BE2C (cell line): ENCODE measurements at places on chromosomes 2 and 18.

GRCh38 chr2:109513749-109514588 is 99.8 kb downstream of the SEPTIN10 start:
- no peak for DNase-seq

- no peak for DNase-seq
Observed at GRCh38 chr18:48098538-48098937, 168.1 kb upstream of the SMAD2 start.

DNA sequence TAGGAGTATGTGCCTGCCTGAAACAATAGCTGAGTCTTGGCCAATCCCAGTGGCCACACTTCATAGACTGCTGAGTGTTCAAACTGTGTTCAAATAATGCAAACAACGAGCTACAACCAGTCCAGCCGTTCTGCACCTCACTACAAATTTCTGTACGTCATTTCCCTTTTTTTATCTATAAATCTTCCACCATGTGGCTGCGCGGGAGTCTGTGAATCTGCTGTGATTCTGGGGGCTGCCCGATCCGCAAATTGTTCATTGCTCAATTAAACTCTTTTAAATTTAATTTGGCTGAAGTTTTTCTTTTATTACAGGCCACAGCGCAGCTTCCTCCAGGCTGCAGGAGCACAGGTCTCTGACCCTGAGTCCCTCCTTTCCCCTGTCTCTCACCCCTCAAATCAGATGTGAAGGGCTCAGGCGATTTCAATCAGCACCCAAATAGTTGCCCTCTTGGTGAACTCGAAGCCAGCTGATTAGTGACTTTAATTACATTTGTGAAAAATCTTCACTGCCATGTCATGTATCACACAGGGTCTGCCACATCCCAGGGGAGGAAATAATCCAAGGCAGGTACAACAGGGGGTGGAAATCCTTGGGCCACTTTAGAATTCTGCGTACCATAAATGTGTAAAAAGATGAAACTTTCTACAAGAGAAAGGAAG is 145.6 kb downstream of the NDUFA10 start:
- DNase-seq, result no peak

- DNase-seq, result peak; percentile 75
Observed at GRCh38 chr2:176128982-176129796, at the start of gene HOXD8. TSS of gene HOXD8 (plus strand) at chr2:176129705. CDS start at chr2:176130367, 662 bp downstream.

DNA sequence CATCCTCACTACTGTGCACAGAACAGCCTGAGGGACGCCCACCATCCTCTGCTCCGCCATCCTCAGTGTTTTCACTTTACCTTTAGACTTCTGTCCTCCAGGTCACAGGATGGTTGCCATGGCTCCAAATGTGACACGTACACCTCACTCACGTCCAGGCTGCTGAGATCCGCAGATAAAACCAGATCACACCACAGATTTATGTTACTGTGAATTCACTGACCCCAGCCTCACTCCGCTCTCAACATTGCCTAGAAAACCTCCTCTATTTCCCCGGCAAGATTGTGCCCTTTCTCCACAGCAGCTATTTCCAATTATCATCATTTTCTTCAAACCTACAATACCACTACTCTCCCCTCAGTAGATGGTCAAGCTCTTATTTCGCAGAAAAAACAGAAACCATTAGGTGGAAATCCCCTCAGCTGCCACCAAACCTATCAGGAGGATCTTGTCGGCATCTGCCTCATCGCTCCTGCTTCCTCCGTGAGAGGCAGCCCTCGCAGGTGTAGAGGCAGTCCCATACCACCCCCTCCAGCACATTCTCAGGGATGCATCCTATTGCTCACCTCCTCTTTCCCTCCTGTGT is 49.8 kb upstream of the SLC1A4 start:
- no peak for DNase-seq

GRCh38 chr2:229634601-229635370 is 79.6 kb downstream of the DNER start:
- DNase-seq, result no peak

DNA sequence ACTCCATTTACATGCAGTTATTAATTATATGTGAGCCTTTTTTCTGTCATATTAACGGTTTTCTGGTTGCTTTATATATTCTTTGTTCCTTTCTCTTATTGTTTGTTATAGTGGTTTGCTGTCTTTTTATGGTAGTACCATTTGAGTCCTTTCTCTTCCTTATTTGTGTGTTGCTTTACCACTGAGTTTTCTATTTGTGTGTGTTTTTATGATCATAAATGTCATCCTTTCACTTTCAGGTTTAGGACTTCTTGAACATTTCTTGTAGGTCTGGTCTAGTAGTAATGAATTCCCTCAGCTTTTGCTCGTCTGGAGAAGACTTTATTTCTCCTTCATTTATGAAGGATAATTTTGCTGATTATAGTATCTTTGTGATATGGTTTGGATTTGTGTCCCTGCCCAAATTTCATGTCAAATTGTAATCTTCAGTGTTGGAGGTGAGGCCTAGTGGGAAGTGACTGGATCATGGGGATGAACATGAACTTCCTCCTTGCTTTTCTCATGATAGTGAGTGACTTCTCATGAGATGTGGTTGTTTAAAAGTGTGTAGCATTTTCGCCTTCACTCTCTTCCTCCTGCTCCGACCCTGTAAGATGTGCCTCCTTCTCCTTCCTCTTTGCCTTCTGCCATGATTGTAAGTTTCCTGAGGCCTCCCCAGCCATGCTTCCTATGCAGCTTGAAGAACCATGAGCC is 11.5 kb downstream of the GCC2 start:
- no peak for DNase-seq
